BJ (cell line): ENCODE measurements at places on chromosomes 12 and 14. TPM values are rescaled to one million over a fixed set of nuclear protein-coding genes. Genes with fewer than 3 reads are reported as not detected.

DNA sequence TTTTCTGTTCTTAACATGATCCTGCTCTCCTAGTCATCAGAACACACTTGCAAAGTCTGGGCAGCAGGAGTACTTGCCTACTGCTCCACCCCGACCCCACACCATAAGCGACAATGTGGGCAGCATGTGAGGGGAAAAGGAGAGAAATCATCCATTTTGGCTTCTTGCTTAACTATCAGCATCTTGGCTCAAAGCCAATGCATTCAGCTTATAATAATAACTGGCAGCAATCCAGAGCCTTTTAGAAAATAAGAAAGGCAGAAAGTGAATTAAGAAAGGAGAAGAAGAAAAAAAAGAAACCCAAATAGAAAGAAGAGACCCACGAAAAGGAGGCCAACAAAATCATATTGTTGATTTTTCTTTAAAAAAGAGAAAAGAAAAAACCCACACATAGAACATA, 930.8 kb downstream of the BCL11B start:
- no peak for DNase-seq

MYO1A gene
- 0.02 and 0.15 TPM in 2 replicates for polyA plus RNA-seq

GRCh38 chr14:70814466-70814865, 5.2 kb upstream of the MAP3K9 start:
- no peak for DNase-seq

CEBPE gene
- not detected in 2 replicates for polyA plus RNA-seq

SYNDIG1L gene
- polyA plus RNA-seq, result not detected in 2 replicates

DNA sequence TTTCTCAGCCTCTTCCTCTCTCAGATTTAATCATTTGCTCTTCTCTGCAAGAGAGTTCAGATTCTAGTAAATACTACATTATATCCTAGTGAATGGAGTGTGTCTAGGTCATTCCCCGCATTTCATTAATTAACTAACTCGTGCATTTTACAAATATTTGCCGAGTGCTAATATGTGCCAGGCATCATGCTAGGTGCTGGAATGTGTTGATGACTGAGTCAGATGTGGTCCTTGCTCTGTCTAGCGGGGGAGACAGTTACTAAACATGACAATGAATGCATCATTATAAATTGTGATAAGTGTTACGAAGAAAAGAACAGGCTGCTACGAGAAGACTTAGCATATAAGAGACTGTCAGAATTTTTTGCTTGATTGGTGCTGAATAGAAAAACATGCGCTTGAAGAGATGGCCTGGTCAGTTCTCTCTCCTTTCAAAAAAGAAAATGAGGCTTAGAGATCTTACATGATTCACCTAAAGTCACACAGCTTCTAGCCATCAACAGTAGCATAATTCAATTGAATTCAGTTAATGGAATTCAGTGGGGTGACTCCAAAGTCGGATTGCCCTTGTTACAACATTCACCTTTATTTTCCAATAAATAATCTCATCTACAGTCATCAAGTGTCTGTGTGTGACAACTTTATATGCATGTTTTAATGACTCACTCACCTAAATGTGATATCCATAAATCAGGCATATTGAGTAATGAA, 48.7 kb upstream of the MAX start:
- DNase-seq, result no peak

GRCh38 chr12:131264635-131265034, 310.9 kb downstream of the ADGRD1 start:
- no peak for DNase-seq

GRCh38 chr14:74109369-74109768, 24.6 kb downstream of the LIN52 start:
- DNase-seq, result no peak
